CD4-positive, alpha-beta T cell treated with Interleukin-6 for 4 hours (primary cell): ENCODE measurements at places on chromosomes 3 and 15.

GRCh38 chr3:99970198-99970597 lies 144.1 kb downstream of the FILIP1L start:
- no peak for DNase-seq

- no peak for DNase-seq
Measured at GRCh38 chr3:74591342-74591741, 23.1 kb downstream of the CNTN3 start.

DNA sequence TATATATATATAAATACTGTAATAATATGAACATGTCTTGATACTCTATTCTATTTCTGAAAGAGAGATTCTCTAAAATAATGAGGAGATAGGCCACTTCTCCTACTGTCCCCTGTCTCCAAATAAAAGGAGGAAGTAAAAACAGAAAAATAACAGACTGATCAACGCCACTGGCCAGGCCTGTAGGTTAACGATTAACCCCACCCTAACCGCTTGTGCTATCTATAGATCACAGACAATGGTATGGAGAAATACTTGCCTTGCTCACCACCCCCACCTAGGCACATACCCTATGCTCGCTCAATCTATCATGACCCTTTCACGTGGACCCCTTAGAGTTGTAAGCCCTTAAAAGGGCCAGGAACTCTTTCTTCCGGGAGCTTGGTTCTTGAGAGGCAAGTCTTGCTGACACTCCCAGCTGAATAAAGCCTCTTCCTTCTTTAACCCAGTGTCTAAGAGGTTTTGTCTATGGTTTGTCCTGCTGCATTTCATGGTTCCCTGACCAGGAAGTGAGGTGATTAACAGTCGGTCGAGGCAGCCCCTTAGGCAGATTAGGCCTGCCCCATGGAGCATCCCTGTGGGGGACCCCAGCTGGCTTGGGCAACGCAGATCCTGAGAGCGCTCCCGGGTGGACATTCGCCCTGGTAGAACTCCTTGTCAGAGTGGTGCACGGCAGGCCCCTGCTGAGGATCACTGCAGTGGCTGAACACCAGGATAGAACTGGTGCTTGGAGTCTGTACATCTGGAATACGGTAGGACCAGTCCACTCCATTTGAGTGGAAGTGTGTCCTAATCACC lies 521.8 kb upstream of the CNTN3 start:
- DNase-seq = no peak

GRCh38 chr15:26020871-26021270 lies 157.7 kb upstream of the ATP10A start:
- no peak for DNase-seq

GRCh38 chr3:58567251-58567515 lies 10.0 kb downstream of the FAM107A start:
- DNase-seq = no peak

- DNase-seq = no peak
Measured at GRCh38 chr3:150469931-150470740, 62.0 kb downstream of the TSC22D2 start.

GRCh38 chr15:67064607-67065530 lies 533 bp upstream of the SMAD3 start:
- peak; percentile 60 for DNase-seq

GRCh38 chr15:68816795-68817303 lies 3.8 kb downstream of the ANP32A start:
- DNase-seq = peak; percentile 37

DNA sequence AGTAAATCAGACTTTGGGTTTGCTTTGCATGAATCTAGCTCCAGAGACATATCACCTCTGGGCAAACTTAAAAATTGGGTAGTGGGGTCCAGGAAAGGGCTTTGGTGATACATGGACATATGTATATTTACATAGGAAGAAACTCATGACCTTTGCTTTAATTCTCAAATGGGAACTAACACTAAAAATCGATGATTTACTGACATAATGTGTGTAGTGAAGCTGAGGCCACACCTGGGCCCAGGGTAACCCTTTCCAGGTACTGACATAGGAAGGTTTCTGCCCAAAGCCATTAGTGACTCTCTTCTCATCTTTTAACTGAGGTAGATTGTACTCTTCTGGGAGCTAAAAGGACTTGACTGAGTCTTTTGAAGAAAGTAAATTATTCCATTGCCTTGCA lies 411.2 kb upstream of the TBL1XR1 start:
- DNase-seq = no peak

DNA sequence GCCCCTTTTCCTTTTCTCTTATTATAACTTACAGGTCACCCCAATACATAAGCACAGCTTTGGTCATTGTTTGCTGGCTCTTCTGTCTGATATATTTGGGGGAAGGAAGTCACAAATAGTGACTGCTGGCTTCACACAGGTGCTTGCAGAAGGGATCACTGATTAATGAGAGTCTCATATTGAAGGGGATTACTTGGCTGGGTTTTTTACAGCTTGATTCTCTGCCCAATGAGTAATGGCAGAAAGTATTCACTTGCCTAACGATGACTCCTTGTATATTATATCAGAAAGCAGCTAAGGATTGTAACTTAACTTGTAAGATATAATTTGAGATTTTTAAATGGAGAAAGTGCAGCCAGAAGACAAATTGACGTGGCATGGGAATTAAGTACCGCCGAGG lies 119.3 kb upstream of the PFN2 start:
- no peak for DNase-seq

- DNase-seq = no peak
Measured at GRCh38 chr3:87468938-87469337, 192.6 kb upstream of the POU1F1 start.

DNA sequence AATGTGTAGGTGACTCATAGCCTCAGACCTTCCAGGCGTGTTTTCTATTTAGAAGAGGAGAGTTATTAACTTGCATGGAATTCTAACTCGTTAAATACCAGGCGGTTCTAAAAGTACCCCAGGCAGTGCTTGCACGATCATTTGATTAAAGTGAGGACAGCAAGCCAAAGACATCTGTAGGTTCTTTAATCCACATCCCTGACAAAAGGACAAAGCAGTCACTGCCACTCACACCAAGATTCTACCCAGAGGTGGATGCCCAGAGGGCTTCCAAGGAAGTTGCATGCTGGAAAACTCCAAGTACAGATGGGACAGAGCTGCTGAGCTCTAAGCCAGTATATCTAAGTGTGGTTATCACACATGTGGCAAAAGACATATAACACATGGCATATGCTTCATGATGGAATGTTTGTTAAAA lies 372.1 kb downstream of the ROBO2 start:
- DNase-seq = no peak

- DNase-seq = no peak
Measured at GRCh38 chr3:44175070-44175469, 66.6 kb upstream of the TOPAZ1 start.

DNA sequence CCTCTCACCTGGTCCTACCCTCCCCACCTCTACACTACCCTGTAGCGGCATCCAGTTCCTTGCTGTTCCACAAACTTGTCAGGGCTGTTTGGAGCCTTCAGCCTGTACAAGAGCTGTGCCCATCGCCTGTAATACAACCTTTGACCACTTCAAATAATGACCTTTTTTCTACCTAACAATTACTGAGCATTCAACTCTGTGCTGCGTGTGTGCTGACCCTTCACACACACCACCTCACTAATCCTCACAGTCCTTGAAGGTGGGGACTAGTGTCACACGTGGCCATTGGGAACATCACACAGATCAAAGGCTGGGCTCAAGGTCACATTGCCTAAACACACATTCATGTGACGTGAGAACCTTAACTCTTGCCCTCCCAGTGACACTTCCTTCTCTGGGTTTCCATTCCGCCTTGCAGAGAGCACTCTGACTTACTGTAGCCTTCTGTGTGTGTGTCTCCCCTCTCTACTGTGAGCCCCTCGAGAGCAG lies 3.1 kb downstream of the C3orf20 start:
- no peak for DNase-seq

DNA sequence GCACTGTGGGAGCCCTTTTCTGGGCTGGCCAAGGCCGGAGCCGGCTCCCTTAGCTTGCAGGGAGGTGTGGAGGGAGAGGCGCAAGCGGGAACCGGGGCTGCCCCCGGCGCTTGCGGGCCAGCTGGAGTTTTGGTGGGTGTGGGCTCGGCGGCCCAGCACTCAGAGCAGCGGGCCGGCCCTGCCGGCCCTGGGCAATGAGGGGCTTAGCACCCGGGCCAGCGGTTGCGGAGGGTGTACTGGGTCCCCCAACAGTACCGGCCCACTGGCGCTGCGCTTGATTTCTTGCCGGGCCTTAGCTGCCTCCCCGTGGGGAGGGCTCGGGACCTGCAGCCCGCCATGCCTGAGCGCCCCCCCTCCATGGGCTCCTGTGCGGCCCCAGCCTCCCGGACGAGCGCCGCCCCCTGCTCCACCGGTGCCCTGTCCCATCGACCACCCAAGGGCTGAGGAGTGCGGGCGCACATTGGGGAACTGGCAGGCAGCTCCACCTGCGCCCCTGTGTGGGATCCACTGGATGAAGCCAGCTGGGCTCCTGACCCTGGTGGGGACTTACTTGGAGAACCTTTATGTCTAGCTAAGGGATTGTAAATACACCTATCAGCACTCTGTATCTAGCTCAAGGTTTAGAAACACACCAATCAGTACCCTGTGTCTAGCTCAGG lies 707.7 kb downstream of the GRM7 start:
- no peak for DNase-seq

DNA sequence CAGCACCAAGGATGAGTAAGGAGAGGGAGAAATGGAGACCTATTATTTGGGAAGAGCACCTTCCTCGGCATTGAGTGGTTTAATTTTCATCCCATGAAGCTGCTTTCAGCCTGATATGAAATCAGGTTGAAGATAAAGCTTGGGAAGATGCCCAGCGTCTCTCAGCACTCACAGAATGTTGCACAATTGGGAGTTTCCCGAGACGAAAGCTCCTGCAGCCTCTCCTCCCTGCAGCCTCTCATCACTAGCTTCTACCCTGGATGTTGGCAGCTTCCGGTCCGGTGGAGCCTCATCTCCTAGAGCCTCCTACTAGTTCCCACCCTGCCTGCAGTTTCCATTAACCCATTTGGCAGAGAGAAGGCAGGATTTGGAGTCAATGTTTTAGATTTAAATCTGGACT lies 40.3 kb downstream of the EDEM1 start:
- no peak for DNase-seq

DNA sequence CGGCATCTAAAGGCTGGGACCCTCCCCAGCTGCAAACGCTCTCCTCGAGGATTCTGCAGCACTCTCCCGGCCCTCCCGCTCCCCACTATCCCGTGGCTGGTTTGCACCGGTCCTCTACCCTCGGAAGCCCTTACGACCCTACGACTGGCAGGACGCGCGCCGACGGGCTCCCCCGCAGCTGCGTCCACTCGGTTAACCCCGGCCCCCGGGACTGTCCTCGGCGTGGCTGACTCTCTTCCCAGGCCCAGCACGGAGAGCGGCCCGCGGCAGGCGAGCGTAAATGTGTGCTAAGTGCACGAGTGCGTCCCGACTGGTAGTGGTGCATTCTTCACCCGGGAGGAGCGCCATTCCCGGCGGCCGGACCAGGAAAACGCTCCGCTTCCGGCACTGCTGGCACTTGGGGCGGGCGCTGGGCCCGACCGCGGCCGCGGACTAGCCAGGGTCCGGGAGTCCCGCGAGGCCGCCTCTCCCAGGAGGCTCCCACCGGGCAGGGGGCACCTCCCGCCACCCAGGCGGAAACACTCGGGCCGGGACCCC lies 508 bp downstream of the GORASP1 start:
- DNase-seq = peak; percentile 25

- DNase-seq = no peak
Measured at GRCh38 chr15:43230640-43231115, 9.9 kb upstream of the EPB42 start.

GRCh38 chr3:100129941-100130340 lies 15.6 kb upstream of the FILIP1L start:
- no peak for DNase-seq

DNA sequence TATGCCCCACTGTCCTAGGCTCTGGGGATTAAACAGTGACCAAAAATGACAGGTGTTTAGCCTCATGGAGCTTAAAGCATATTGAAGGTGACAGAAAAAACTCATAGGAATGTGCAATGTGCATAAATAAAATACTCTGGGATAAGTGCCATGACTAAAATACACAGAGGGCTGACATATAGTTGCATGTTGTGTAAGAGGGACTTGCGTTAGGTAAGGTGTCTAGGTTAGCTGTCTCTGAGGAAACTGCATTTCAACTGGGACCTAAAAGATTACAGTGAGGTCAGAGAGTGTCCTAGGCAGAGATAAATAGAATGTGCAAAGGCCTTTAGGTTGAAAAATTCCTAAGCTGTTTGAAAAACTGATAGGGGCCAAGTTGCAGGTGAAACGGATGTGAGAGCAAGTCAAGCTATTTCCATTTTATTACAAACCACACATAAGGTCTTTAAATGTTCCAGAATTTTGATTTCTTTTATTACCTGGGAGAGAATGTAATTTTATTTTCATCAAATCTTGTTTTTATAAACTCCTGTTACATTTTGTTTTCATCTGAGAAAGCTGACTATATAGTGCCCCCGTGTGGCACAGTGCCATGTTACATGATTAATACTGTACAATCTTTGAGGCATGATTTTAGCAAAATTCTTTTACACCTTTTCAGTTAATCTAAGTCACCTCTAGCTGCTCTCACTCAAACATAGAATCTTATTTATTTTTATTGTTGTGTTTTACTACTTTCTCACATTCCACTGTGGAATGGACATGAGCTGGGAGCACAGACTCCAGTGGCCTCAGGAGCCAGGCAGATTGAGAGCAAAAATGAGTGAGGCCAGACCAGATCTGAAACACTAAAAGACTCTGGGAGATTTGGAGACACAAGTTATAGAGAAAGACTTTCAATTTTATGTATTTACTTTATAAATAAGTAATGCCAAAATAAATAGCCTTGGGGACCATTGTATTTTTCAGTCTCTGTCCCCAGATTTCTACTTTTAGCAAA lies 259.6 kb upstream of the ZNF717 start:
- no peak for DNase-seq

DNA sequence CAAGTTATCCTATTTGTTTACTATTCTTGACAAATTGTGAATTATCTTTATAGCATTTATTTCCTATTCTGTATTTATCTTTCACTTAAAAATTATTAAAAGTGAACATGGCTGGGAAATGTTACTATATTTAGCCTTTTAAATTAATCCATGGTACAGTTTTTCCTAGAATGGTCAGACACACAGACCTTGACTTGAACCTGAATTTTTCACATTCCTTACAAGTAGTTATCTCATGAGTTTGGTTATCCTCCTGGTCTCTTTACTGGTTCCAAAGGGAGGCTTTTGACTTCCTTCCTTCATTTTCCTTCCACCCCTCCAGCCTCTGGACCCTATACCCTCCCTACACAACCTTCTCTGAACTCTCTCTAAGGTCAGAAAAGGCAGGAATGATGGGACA lies 280.6 kb downstream of the SATB1 start:
- no peak for DNase-seq

DNA sequence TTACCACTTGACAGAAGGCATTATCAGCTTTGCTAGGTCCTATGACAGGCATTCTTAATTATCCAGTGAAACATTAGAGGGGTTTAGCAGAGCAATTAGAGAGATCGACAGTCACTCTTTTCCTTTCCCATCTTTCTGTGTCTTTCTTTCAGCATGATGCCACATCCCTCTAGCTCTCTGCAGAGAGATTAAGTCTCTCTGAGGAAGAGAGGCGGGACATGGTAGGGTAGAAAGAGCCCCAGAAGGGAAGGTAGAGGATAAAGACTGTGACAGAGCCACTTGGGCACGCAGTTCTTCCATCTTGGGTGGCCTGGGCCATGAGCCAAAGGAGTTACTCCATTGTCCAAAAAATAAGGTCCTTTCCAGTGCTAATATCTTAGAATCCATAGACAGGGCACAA lies 55.8 kb downstream of the HHLA2 start:
- DNase-seq = no peak
